ENCODE measurements at places on chromosomes 11 and 22.
A peak's percentile ranks its signal among the peaks of the same experiment; 100 is the strongest.

GRCh38 chr22:47210112-47210657, 447.7 kb downstream of the TBC1D22A start:
- DNase-seq: no peak

- DNase-seq: no peak
Measured at GRCh38 chr11:59185386-59185945, 13.5 kb downstream of the DTX4 start.

DNA sequence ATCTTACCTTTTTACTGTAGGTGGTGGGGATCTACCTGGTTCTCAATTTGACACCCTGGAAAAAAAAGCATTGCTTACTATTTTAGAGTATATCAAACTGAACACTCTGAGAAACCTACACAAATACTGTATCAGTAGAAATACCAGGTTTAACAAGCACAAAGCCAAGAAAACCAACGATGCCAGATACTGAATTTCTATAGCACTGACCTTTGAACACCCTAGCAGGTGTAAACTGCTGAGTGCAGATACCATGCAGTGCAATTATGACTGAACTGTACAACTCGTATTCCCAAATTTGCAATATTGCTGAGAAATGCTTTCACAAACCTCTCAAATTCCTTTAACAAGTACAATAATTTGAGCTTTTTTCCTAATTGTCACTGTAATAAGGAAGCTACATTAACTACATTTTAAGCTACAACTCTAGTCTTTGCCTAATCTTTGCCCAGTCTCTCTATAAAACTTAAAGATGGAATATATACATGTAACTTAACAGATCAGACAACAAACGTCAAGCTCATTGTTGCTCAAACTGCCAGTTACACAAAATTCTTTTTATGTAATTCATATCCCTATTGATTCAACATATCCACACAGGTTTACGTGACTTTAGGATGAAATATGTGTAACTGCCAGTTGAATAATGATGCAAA, 8.9 kb downstream of the TAF1D start:
- no peak for DNase-seq

- DNase-seq: no peak
Measured at GRCh38 chr11:118105657-118106305, 19.0 kb upstream of the SMIM35 start.

DNA sequence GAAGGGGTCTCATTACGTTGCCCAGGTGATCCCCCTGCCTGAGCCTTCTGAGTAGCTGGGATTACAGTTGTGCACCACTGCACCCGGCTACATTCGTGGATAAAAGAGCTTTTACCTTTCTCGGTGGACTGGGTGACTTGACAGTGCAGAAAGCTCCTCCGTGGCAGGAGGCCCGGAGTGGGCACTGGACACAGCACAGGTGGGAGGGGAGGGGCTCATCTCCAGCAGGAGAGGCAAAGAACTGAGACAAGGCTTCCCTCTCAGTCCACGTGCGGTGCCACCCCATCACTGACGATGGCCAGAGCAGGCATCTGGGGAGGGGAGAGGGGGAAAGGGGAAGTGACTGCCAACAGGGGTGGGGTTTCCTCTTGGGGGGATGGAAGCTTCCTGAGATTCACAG, 118.4 kb downstream of the SHANK2 start:
- no peak for DNase-seq

DNA sequence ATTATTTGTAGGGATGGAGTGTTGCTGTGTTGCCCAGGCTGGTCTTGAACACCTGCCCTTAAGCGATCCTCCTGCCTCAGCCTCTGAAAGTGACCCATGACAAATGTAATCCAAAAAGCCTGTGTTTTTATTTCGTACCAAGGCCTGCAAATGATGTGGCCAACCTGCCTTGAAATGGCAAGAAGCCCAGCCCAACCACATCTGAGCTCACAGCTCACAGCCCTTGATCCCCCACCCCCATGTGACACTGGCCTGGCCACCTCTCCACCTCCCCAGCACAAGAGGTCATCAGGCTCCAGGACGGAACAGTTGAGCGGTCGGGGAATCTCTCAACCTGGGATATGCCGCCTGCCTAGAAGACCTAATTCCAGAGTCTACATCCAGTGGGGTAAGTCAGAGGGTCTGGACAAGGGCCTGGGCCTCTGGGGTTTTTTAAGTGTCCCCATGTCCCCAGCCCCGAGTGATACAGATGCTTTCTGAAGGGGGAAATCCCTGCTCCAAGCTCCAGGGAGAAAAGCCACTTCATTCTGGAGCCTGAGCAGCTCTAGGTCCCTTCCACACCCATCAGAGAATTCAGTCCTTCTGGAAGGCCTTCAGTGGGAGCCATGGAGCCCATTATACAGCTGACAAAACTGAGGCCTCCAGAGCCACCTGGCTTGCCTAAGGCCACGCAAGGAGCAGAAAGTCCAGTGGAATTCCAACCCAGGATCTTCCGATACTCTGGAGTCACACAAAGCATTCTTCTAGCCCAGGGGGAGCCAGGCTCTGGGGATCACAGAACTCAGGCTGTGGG, 70.7 kb downstream of the MN1 start:
- DNase-seq: no peak

DNA sequence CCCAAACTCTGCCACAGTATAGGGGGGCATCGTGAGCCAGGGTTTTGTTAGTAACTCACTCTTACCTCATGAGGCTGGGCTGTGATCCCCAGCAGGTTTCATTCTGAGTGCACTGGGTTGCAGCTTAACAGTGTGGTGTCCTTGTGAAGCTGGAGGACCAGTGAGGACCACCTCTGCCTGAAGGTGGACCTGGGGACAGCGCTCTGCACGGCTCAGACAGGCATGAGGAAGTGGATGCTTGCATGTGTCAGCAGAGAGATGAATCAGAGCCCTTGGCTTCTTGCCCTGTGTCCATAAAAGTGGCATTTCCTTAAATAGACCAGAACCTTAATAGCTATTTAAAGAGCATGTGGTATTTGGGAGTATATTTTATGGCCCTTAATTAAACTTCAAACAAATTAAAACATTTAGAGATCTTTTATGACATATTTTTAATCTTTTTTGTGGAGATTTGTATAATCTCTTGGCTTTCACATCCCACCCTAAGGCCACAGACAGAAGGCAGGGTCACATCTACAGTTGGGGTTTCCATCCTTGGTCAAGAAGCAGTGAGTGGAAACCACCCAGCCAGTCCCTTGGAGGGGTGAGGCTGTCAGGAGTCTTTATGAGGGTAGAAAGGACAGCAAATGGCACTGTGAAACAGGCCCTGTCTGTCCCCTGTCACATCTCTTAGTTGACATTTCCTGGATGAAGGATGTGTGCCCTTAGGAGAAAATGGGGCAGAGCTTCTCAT, 24.8 kb upstream of the ADORA2A start:
- peak; percentile 97 for DNase-seq

DNA sequence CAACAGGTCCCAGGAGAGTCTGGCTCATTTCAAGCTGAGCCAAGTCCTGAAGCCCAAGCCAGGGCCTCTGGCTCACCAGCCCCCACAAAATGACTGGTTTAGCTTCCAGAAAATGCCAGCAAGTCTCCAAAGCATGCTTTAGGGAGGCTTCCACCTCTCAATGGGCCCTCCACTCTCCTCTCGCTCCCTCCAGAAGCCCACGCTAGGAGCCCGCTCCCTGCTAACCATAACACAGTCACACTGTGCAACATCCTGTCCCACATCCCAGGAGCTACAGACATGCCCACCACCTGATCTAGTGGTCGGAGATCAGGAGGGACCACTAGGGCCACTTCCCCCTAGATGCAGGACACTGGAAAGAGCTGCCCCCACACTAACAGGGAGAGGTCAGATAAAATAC, 6.9 kb downstream of the SULT4A1 start:
- no peak for DNase-seq

- DNase-seq: peak; percentile 30
Measured at GRCh38 chr11:131999084-131999483, 628.7 kb downstream of the NTM start.

DNA sequence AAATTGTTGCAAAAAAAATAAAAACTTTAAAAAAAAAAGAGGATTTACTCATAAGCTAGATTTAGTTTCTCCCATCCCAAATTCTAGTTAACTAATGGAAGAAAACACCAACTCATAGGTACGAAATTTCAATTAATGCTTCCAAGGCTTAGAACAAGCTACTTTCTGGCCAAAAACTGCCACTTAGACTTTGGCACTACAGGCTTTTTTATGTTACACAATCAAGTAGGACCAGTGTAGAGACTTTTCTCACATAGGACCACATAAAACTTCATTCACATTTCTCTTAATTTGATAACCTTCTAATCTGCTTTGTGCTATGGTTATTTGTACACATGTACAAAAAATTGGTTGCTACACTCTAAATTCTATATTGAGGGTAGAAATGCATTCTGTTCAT, 3.1 kb downstream of the ST13 start:
- DNase-seq: no peak

DNA sequence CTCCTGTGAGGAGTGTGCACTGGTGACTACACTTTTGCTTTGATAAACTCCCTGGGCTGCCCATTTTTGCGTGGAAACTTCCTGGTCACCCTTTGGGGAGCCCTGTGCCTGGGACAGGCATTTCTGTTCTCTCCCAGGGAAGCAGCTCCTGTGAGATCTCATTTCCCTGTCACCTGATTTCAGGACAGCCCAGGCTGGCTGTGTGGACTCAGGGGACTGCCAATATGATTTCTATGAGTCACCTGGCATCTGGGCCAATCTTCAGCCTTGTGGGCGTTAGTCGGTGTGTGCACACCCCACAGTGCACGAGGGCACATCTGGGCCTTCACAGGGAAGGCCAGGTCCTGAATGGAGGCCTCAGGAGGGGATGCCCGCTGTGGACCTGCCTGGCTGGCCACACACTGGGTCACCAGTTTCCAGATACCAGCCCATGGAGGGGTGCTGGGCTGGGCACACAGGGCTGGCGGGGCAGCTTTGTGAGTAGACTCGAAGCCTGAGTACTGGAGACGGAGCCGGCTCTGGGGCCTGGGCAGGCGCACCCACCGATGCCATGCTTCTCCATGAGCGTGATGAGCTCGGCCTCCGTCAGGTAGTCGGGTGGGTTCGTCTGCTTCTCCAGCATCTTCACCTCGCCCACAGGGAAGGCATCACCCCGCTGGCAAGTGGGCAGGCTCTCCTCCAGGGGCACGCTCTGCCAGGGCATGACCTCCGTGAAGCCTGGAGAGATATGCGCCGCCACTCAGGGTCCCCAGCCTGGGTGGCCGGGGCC, 9.4 kb upstream of the PPM1F start:
- peak; percentile 11 for DNase-seq

GRCh38 chr11:103528596-103528995, 419.4 kb downstream of the DYNC2H1 start:
- DNase-seq: peak; percentile 52

DNA sequence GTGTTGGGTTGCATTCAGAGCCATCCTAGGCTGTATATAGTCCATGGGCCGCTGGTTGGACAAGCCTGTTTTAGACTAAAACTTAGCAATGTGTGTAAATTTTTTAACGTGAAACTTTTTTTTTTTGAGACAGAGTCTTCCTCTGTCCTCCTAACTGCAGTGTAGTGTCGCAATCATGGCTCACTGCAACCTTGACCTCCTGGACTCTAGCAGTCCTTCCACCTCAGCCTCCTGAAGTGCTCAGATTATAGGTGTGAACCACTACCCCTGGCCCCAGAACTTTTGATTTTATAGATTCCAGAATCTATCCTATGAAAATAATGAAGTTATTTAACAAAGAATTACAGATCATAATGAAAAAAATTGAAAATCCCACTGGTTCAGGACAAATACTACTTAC, 29.9 kb upstream of the PANX2 start:
- DNase-seq: no peak

GRCh38 chr11:126443120-126443519, 87.6 kb downstream of the ST3GAL4 start:
- no peak for DNase-seq

GRCh38 chr11:35303596-35304385, 115.6 kb downstream of the SLC1A2 start:
- DNase-seq: no peak

DNA sequence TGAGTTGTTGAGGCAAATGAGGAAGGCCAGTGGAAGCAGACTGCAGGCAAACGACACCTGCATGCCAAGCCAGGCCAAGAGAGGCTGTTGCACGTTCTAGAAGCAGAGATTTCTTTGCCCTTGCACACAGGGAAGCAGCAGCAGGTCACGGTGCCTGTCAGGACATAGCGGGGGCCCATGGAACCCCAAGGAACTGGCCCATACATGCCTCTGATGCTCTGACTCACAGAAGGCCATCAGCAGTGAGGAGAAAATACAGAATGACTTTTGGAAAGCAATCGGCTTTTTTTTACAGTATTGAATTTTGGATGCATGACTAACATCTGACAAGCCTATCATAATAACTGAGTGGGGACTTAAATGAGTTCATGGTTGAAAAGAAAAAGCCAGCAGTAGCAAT, 123.9 kb downstream of the MPPED1 start:
- no peak for DNase-seq

- no peak for DNase-seq
Measured at GRCh38 chr22:17587629-17588028, 24.3 kb downstream of the SLC25A18 start.

GRCh38 chr11:59273373-59273841, 60.7 kb upstream of the MPEG1 start:
- no peak for DNase-seq

DNA sequence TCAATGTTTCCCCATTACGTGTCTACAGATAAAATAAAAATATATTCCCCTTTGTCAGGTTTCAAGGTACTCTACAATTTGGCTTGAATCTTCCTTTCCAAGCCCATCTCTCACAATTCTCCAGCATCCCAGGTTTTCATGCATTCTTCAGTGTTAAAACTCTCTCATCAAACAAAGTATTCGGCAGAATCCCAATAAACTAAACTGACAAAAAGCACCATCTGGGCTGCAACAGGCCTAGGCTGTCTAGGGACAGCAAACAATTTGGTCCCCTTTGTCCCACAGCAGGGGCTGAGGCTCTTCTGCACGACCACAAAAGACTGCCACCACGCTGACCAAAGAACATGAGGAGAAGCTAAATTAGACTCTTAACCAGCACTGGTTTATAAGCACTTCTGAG, 159.4 kb downstream of the CADM1 start:
- no peak for DNase-seq

GRCh38 chr11:122317305-122317704, 201.3 kb upstream of the BLID start:
- DNase-seq: peak; percentile 82

DNA sequence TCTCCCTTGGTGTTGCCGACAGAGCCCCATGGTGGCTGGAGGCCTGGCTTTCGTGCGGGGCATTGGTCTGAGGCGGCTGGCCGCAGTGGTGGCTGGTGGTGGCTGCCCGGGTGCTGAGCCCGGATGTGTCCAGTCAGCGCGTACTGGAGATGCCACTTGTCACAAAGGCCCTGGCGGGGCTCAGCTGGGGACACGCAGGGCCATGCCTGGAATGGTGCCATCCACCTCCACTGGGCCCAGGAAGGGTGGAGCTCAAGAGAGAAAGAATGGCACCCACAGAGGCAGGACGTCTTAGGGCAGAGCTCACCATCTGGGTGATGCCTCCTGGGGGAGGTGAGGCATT, 92.5 kb downstream of the CEP164 start:
- DNase-seq: no peak

GRCh38 chr11:64052436-64052835, 16.7 kb downstream of the FLRT1 start:
- no peak for DNase-seq

DNA sequence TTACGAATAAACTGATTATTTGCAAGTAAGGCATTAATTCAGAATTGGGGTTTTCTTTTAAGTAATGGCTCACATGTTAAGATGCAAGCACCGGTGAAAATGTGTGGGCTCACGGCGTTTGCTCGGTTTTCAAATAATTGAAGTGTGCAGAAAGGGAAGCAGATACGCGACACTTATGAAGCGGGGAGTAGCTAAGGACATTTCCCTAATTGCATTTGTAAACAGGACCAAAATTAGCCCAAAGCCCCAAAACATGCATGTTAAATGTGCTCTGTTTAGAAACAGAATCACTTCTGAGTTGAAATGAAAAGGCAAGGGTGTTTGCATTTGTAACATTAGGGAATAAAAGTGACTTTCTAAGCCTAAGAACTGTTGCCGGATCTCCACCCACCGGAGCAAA, 61.3 kb downstream of the ELFN2 start:
- no peak for DNase-seq
